Suppressor macrophage treated with lipopolysaccharide for 1 hour (primary cell): ENCODE measurements at places on chromosomes 3 and 15.

DNA sequence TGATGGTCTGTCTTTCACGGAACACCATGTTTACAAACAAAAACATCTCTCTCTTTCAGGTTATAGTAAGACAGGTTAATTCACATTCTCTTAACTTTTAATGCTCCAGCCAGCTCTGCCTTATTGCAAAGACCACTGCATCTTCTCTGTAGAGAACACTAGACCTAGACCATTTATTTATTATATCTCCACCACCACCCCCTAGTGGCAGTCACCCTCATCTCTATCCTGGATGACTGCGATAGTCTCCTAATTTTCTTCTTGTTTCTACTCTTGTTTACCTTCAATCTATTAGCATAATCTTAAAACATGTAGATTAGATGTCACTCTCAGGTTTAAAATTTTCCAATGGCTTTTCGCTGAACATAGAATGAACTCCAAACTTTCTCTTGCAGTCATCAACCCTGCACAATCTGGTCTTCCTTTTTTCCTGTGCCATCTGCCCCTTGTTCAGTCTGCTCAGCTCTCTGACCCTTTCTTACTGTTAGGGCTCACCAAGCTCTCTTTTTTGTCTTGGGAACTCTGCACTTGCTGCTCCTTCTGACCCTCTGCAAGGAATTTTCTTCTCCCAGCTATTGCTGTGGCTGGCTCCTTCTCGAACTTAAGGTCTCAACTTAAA lies 155.6 kb downstream of the SQOR start:
- peak; percentile 47 for DNase-seq

DNA sequence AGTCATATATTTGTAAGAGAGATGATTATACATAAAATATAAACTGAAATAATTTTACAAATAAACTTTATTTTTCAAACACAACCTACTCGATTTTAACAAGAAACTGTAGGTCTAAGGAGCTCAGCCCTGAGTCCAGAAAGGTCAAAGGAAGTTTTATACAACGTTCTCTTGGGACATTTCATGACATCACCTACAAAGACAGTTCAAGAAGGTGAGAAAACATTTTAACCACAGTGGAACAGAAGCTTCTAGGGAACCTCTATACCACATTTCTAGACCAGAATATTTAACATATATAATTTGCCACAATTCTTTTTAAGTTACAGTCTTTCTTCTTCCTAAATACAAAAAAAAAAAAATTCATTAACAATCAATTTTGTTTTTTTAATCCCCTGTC lies 40.1 kb downstream of the CBLB start:
- no peak for DNase-seq

DNA sequence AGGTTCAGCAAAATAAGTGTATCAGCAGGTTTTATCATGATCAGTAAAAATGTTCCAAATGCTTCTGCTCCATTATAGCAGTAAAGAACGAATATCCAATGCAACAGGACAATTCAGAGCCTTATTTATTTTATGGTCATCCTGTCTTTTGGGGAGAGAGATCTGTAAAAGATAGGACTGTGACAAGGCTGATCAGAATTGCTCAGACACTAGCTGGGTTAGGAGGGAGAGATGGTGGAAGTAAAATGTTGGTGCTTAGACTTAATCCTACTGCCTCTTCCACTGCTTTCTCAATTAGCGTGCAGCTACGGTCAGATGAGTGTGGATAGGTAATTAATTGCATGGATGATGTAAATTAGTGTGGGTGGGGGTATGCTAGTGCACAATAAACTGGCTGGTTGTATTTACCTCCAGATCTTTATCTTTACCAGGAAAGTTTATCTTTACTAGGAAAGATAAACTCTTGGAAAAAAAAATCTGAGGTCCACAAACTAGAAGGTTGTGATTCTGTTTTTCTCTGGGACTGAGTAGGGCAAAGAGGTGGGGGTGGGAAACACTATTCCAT lies 2.2 kb downstream of the EID1 start:
- no peak for DNase-seq

- no peak for DNase-seq
These were observed 5.3 kb downstream of the KNG1 start for GRCh38 chr3:186722457-186722856.

- no peak for DNase-seq
These were observed 159.6 kb downstream of the NUP210 start for GRCh38 chr3:13260259-13261103.

GRCh38 chr3:162175878-162176277 lies 679.3 kb downstream of the OTOL1 start:
- no peak for DNase-seq

- DNase-seq, result no peak
These were observed 35.0 kb downstream of the EEFSEC start for GRCh38 chr3:128188326-128188725.

GRCh38 chr3:46742992-46743585 lies 25.4 kb upstream of the PRSS50 start:
- DNase-seq, result peak; percentile 10

DNA sequence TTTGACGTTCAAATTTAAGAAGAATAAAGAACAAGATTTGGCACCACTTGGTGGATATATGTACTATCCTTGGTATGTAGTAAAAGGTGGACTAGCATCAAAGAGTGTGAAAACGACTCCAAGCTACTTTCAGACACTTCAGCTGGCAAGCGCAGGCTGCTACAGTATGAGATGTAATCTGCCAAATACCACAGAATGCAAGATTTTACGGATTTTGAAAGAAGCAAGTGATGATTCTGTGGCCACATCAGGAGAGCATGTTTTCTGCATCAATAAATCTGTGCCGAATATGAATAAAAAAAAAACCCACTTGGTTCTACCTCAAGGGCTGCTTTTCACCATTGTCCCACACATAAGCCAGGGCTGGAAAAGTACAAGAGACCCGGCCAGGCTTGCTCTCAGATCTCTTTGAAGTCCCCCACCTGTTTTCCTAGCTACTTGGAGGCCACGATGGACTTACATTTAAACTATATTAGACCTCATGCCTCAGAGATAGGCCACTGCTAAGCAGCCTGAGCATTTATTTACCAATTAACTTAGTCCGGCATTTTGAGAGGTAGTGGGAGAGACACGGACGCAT lies 37.4 kb downstream of the MYO1E start:
- DNase-seq, result no peak
